Stimulated activated CD4-positive, alpha-beta T cell treated with anti-CD3 and anti-CD28 coated beads, Interleukin-4, amount 100 ng/mL, for 1 hour (primary cell): ENCODE measurements at places on chromosomes 13 and 19.

GRCh38 chr19:1199531-1199930 is 6.0 kb upstream of the STK11 start:
- DNase-seq = no peak

- DNase-seq = no peak
Measured at GRCh38 chr13:50156561-50157127, 141.4 kb downstream of the KCNRG start.

- DNase-seq = no peak
Measured at GRCh38 chr13:98721825-98722510, 30.5 kb downstream of the SLC15A1 start.

- no peak for DNase-seq
Measured at GRCh38 chr13:100300243-100300642, 211.3 kb downstream of the PCCA start.

- DNase-seq = no peak
Measured at GRCh38 chr13:30502237-30502636, 36.5 kb upstream of the HMGB1 start.

GRCh38 chr19:47779524-47780214 is 1.2 kb downstream of the SELENOW start:
- no peak for DNase-seq

- DNase-seq = no peak
Measured at GRCh38 chr19:8262431-8262830, 45.7 kb downstream of the CD320 start.

GRCh38 chr13:101283782-101284181 is 132.5 kb downstream of the NALCN start:
- no peak for DNase-seq

GRCh38 chr13:74866101-74866500 is 615.9 kb downstream of the TBC1D4 start:
- DNase-seq = no peak

GRCh38 chr13:109979228-109979627 is 192.8 kb upstream of the IRS2 start:
- no peak for DNase-seq

DNA sequence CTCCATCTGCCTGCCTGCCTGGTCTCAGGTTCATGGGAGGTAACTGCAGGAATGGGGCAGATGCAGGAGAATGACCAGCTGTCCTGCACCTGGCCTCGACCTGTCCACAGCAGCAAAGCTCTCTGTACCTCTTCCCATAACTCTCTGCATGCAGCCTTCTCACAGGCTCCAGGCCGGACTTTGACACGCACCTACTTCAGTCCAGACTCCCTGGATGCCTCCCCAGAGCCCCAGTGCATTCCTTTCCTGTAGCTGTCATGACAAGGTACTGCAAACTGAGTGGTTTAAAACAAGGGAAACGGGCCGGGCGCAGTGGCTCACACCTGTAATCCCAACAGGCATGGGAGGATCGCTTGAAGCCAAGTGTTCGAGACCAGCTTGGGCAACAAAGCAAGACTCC is 3.3 kb downstream of the NANOS2 start:
- no peak for DNase-seq

DNA sequence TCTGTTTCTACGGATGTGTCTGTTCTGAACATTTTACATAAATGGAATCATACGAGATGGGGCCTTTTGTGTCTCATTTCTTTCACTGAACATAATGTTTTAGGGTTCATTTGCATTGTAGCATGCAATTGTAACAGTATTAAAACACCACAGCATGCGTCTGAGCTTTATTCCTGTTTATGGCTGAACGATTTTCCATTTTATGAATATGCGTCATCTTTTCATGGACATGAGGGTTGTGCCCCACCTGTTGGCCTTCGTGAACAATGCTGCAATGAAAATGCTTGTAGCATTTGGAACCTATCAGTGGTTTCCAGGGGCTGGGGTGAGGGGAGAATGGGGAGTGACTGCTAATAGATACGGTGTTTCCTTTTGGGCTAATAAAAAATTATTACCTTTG is 5.1 kb downstream of the OR10H1 start:
- no peak for DNase-seq

DNA sequence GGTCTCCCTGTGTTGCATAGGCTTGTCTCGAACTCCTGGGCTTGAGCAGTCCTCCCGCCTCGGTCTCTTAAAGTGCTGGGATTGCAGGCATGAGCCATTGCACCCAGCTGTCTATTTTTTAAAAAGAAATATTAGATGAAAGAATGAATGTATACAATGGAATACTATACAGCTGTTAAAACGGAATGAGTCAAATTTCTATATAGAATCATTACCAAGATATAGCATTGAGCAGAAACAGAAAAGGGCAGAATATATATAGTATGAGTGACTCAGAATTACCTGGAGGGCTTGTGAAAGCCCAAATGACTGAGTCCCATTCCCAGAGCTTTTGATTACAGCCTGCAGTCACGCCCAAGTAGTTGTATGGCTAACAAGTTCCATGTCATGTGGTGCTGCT is 4.4 kb downstream of the DACT3 start:
- DNase-seq = no peak

DNA sequence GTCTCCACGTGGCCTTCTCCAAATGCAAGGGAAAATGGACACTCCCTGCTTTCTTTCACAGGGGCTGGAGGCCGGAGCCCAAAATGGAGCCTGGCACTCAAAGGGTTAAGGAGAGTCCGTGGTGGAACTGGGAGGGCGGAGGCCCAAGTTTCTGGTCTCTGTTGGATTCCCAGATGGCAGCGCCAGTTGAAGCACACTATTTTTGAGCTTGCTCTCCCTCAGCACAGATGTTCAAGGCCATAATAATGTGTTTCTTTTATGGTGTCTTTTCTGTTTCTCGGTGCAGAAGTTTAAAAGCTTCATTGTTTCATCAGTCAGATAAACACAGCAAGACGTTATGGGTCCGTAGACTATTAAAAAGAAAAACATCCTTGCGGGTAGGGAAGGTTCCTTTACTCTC is 67.6 kb downstream of the TNFRSF19 start:
- DNase-seq = no peak

DNA sequence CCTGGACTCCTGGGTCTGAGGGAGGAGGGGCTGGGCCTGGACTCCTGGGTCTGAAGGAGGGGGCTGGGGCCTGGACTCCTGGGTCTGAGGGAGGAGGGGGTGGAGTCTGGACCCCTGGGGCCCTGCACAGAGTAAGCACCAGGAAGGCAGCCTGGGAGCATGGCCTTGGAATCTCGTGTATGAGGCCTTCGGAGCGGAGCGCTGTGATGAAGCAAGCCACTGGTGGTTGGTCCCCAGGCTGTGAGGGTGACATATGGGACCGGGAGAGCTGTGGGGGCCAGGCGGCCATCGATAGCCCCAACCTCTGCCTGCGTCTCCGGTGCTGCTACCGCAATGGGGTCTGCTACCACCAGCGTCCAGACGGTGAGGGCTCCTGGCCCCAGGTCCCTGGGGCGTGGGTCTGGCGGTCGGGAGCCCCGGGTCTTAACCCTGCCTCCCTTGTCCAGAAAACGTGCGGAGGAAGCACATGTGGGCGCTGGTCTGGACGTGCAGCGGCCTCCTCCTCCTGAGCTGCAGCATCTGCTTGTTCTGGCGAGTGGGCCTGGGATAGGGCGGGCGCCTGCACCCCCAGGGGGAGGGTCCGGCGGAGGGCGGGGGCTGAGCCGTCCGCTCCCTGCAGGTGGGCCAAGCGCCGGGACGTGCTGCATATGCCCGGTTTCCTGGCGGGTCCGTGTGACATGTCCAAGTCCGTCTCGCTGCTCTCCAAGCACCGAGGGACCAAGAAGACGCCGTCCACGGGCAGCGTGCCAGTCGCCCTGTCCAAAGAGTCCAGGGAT is 918 bp downstream of the TMEM190 start:
- no peak for DNase-seq

DNA sequence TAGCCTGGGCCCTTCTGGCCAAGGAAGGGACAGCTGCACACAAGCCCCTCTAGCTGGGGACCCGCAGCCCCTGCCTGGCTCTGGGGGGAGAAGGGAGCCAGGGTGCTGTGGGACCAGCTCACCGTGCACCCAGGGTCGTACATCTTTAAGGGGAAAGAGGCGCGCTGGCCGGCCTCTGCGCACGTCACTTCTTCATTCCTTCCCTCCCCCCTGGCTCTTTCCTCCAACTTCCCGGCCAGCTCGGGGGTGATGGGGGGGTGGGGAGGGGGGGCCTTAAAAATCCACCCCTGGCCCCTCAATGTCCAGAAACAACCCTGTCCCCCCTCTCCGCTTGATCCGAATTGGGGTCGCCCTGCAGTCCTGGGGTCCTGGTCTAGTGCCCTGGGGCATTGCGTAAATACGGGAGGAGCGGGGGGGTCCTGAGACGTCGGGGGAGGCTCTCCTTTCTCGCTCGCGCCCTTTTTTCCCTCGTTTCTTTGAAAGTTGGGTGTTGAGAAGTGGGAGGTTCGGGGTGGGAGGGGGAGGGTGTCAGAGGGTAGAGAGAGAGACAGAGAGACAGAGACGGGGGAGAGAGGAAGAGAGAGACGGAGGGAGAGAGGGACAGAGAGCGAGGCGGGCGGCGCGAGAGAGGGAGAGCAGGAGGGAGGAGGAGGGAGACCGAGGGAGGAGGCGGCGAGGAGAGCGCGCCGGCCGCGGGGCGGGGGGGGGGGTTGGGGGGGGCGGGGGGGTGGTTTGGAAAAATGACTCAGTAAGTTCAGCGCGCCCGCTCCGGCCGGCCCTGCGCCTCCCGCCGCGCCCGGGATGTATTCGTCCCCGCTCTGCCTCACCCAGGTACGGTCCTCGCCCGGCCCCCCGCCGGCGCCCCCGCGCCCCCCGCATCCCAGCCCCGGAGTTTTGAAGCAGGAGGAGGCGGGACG is at the start of gene NFIC:
TSS of gene NFIC (plus strand) at position 748 of the 917 bp plus-strand sequence. CDS start at position 802, 54 bp downstream.
- peak; percentile 54 for DNase-seq

GRCh38 chr13:112238436-112238995 is 137.6 kb upstream of the SPACA7 start:
- no peak for DNase-seq

- DNase-seq = no peak
Measured at GRCh38 chr19:18814063-18814462, 17.7 kb upstream of the UPF1 start.

- no peak for DNase-seq
Measured at GRCh38 chr13:28273919-28274318, 135.6 kb downstream of the PAN3 start.

- no peak for DNase-seq
Measured at GRCh38 chr13:94246495-94246894, 233.0 kb downstream of the DCT start.

GRCh38 chr19:45630463-45630862 is 8.7 kb downstream of the EML2 start:
- DNase-seq = no peak

- DNase-seq = no peak
Measured at GRCh38 chr13:99311137-99311536, 3.9 kb upstream of the GPR183 start.

DNA sequence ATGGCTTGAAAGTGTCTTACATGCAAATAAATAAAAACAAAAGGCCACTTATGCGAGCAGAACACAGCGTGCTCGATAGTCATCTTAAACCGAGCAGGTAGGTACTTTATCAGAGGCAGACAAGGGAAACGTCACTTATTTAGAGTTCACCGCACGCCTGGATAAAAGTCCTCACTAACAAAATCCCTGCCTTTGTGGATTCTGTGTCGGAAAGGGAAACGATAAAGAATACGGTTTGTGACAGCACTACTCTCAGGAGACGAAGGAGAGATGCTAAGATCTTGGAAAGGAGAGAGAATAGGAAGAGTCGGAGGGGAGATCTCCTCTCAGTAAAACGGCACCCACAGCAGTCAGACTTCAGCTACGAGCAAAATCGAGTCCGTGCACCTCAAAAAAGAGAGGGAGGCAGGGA is 581 bp downstream of the RCBTB1 start:
- no peak for DNase-seq

GRCh38 chr13:51118809-51119431 is 7.8 kb upstream of the C13orf42 start:
- DNase-seq = no peak

DNA sequence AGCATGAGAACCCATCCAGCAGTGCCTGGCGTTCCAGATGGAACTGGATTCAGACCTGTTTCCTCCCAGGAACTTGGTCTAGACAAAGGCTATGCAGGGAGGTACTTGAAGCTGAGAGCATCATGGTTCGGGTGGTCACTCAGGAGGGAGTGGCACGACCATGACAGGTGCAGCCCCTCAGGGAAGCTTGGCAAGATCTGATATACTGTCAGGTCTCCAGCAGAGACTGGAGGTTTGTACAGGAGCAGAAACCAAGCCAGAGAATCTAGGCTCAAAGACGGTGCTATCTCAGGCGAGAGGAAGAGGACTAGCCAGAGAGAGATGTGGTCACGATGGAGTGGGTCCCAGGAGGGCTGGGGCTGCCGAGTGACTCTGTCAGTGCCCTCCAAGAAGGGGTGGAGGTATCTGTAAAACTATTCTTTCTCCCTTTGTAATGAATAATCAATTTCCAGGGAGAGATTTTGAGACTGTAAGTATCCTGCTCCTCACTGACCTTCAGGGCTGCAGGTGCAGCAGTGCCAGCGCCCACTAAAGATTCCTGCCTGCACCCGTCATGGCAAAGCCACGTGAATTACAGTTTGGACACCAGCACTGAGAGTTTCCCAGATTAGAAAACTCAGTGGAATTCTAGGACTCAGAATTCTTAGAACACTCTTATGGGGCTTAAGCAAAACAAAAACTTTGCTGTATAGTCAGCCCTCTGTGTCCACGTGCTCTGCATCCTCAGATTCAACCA is 10.2 kb upstream of the DCUN1D2 start:
- no peak for DNase-seq

- no peak for DNase-seq
Measured at GRCh38 chr13:71503781-71504180, 363.2 kb downstream of the DACH1 start.

GRCh38 chr13:113739527-113740285 is 19.3 kb upstream of the TMEM255B start:
- no peak for DNase-seq

- no peak for DNase-seq
Measured at GRCh38 chr19:41223431-41224234, 4.6 kb downstream of the AXL start.

- peak; percentile 17 for DNase-seq
Measured at GRCh38 chr19:13881251-13881691, 4.3 kb downstream of the NANOS3 start.

- DNase-seq = peak; percentile 71
Measured at GRCh38 chr19:4914736-4915501, 5.6 kb downstream of the UHRF1 start.

DNA sequence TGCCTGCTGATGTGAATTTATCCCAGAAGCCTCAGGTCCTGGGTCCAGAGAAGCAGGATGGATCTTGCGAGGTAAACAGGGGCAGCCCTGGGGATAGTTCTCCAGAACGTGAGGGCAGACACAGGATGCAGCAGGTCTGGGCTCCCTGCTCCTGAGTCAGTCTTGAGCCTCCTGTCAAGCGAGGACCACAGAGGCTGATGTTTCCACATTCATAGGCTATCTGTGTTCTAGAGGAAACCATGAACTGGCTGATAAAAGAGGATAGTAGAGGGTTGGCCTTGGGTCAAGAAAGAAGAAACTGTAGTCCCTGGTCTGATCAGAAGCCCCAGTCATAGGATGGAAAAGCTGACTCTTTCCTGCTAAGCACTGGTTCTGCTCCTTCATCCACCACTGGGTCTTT is 2.2 kb downstream of the ZNF175 start:
- no peak for DNase-seq
